ENCODE measurements at places on chromosomes 12 and 14.

DNA sequence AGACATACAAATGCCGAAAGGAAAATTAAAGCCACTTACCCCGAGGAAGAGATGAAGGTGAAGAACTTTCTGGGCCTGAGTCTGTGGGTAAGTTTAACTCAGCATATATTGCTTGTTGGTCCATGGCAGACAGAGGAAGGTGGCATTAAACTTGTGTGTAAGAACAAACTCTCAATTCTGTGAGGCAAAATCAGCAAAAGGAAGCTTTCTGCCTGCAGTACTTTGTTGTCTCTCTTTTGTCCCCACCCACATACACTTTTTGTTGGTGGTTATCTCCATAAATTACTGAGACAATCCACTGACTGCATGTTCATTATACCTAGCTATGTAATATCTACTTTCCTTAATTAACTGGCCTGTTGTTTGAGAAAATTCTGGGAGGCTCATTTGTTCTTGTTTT is at the start of gene KLRB1:
Gene KLRB1, minus strand, starts transcription at position 201 of the 400 bp plus-strand sequence. Its CDS starts 77 bp downstream, at position 124.
- no peak for DNase-seq

GRCh38 chr12:80242321-80242720 is 143.0 kb downstream of the OTOGL start:
- no peak for DNase-seq

DNA sequence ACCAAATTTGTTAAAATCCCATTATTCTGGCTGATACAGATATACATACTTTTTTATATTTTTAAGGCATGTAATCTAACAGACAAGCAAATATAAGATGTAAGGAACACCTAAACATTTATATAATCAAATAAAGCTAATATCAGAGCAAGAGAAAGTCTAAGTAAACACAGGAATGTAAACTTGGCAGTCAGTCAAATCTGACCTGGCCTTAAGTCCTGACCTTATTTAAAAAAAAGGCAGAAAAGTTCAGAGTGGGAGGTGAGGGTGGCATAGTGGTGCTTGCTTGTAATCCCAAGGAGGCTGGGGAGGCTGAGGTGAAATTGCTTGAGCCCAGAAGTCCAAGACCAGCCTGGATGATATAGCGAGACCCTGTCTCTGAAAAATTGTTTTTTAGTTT is 152.6 kb downstream of the DERA start:
- no peak for DNase-seq

- DNase-seq = peak; percentile 23
Observed at GRCh38 chr12:14993537-14994266, 20.9 kb downstream of the PDE6H start.

GRCh38 chr12:96375841-96376604 is 24.2 kb downstream of the CDK17 start:
- no peak for DNase-seq
